T-helper 22 cell (primary cell): ENCODE measurements at places on chromosomes 16 and 17.

GRCh38 chr17:57305908-57306504, 49.7 kb downstream of the MSI2 start:
- no peak for DNase-seq

DNA sequence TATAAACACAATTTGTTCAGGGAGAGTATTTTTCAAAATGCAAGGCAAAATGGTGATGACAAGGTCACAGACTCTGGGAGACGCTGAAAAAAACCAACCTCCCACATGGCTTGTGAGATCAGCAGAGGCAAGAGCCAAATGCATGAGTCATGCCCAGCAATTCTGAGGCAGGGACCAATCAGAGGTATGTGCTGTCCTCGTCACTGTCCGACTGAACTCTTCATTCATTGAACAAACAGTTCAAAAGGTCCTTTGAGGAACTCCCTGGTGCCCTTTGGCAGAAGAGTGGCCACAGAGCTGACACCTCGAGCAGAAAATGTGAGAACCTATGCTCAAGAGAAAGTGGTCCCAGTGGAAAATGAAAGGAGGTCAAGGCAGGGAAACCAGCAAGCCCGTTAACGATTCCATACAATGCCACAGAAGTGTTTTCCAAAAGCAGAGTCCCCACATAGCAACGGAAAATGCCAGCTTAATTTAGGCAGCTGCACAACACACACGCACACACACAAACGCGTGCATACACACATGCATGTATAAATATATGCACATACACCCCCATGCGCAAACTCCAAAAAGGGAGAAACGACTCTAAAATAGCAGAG, 50.9 kb downstream of the CDH11 start:
- DNase-seq = no peak

DNA sequence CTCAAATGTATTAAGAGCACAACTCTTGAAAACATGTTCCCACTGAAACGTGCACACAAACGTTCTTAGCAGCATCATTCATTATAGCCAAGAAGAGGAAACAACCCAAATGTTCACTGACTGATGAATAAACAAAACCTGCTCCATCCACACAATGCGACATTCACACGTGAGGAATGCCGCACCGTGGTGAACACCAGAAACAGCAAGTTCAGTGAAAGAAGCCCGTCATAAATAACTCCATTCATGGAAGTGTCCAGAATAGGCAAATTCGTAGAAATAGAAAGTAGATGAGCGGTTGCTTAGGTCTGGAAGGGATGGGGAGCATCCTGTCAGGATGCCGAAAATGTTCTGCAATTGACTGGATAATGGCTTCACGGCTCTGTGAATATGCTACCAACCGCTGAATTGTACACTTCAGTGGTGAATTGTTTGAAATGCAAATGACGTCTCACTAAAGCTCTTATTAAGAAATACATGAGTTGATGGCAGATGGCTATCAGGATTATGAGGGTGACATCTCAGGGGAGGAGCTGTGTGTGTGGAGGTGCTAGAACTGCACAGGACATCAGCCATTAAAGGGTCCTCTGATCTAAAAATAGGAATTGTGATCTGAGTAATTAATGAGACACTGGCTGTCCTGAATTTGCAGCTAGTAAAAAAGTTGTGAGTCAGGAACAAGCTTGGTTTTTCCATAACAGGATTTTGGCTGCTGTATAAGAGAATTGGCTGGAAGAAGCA, 771.0 kb downstream of the KCNJ18 start:
- DNase-seq = no peak

- DNase-seq = no peak
Observed at GRCh38 chr17:79991924-79992648, 43.6 kb downstream of the TBC1D16 start.

DNA sequence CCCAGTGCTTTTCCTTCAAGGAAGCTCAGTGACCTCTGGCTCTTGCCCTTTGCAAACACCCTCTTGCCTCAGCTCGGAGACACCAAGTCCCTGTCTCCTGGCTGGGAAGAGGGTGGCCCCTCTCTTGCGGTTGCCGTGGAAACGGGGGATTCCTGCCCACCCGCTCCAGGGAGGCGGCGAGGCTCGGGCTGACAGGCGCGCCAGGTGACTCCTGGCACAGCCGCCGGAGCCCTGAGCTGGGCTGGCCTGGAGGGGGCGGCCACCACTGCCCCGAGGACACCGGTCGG, 71.4 kb downstream of the ABR start:
- peak; percentile 28 for DNase-seq

DNA sequence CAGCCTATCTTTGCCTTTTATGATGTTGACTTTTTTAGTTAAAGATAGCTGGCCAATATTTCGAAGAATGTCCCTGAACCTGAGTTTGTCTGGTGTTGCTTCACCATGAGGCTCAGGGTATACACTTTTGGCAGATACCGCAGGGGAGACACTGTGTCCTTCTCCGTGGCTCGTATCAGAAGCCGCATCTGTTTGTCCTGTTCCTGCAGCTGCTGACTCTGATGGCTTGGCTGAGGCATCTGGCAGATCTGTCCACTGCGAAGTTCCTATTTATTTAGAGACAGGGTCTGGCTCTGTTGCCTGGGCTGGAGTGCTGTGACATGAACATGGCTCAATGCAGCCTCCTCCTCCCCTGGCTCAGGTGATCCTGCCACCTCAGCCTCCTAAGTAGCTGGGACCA, 93.5 kb downstream of the CRISPLD2 start:
- DNase-seq = no peak

DNA sequence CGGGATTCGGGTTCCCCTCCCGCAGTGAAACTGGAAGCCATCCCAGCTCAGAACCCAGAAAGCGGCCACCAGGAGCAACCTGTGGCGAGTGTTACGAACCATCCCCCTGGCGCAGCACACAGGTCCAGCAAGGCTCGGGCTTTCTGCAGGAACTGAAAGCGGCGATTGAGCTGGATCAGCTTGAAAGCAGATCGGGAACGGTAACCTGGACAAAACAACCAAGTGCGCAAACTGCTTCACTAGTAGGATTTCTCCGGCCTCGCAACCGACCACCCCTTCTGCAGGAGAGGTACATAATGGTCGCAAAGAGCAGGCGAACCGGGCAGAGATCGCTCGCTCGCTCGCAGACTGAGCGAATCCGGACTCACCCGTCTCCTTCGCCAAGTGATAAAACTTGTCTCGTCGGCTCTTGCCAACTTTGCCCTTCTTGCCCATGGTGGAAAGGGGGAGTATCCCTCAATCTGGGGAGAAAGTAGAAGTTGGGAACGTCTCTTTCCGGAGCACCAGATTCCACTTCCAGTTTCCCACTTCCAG, 696 bp upstream of the PSMC5 start:
- DNase-seq = no peak

- no peak for DNase-seq
Observed at GRCh38 chr17:7916808-7917207, 719 bp upstream of the RNF227 start.

- DNase-seq = no peak
Observed at GRCh38 chr16:2841606-2842339, 11.7 kb downstream of the ZG16B start.

DNA sequence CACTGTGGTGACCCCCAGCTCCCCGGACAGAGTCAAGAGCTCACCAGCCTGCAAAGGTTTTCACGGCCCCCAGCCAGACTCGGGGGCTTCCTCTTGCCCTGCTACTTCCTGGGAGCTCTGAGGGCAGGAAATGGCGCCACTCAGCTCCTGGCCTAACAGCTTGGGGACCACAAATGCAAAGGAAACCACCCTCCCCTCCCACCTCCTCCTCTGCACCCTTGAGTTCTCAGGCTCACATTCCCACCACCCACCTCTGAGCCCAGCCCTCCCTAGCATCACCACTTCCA, 375 bp upstream of the SPN start:
- peak; percentile 45 for DNase-seq

DNA sequence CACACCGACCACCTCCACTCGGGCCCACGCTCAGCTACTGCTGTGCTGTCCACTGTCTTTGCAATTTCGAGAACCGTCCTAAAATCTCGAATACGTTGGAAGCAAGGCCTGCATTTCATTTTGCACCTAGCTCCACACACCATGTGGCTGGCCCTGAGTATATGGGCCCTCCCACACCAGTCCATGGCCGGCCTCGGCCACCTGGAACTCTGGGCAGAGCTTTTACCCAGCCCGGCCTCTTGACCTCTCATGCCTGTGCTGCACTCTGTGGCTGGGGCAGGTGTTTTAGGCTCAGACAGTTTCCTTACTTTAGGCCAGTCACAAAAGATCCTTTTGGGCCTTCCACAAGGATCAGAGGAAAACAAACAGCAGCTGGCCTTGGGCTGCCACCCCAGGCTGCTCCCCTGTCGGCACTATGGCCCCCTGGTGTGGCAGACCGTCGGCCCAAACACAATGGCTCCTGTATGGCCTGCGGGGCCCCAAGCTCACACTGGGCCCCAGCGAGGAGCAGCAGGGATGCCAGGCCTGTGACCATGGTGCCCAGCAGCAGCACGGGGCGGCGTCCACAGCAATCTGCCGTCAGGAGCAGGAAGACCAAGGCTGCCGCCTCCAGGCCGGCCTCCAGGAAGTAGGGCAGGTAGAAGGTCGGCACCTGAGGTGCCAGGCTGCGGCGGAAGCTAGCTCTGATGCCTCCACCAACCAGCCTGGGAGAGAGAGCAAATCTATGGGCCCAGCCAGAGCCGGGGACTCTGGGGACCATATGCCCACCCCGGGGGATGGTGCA, 2.5 kb downstream of the SLC22A31 start:
- no peak for DNase-seq

GRCh38 chr17:27782791-27783206, 17.5 kb downstream of the NOS2 start:
- no peak for DNase-seq

GRCh38 chr16:11957591-11958395, 7.2 kb upstream of the TNFRSF17 start:
- no peak for DNase-seq

DNA sequence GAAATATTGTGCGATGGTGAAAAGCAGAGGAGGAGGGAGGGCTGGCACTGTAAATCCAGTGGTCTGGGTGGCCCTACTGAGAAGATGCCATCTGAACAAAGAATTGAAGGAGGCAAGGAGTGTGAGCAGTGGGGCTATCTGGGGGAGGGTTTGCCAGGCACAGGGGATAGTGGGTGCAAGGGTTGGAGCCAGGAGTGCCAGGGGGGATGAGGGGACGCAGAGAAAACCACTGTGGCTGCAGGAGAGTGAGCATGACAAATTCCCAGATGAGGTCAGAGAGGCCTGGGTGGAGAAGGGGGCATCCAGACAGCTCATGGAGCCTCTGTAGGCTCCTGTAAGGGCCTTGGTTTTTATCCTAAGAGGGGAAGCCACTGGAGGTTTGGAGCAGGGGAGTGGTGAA, 4.8 kb downstream of the XYLT2 start:
- no peak for DNase-seq

DNA sequence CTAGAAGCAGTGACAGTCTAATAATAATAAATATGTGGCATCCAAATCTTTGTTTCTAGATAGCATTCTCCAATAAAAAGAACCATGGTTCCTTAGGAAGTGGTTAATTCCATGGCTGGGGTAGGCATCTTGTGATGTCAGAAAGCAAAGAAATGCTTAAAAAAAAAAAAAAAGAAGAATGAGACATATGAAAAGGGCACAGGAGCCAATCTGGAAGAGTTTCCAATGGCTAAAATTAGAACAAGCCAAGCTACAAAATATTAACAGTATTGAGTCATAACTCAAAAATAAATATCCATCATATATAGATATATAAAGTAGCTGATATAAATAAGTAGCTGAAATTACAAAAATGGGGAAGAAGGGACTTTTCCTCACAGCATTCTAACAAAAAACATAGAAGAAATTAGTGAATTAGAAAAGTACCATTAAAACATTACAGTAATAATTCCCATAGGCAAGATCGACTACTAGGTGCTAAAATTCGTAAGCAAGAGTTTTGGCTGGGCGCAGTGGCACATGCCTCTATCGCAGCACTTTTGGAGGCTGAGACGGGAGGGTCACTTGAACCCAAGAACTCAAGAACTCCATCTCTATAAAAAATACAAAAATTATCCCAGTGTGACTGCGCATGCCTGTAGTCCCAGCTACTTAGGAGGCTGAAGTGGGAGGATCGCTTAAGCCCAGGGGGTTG, 111.3 kb downstream of the TRIM37 start:
- no peak for DNase-seq

DNA sequence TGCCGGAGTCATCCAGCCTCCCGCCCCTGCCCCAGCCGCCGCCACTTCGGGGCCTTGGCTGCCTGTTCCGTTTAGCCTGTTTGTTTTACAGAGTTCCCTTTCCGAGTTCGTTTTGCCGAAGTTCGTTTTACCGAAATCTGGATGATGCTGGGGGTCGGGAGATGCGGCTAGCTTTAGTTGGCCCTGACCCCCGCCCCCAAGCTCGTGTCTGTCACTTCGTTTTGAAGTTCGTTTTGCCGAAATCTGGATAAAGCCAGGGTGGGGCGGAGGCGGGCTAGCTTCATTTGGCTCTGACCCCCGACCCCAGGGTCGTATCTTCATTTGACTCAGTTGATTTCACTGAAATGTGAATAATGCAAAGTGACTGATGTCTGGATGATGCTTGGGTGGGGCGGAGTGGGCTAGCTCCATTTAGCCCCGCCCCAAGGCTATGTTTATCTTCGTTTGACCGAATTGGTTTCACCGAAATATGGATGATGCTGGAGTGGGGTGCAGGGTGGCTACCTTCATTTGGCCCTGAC, 591 bp downstream of the PSMD7 start:
- no peak for DNase-seq

DNA sequence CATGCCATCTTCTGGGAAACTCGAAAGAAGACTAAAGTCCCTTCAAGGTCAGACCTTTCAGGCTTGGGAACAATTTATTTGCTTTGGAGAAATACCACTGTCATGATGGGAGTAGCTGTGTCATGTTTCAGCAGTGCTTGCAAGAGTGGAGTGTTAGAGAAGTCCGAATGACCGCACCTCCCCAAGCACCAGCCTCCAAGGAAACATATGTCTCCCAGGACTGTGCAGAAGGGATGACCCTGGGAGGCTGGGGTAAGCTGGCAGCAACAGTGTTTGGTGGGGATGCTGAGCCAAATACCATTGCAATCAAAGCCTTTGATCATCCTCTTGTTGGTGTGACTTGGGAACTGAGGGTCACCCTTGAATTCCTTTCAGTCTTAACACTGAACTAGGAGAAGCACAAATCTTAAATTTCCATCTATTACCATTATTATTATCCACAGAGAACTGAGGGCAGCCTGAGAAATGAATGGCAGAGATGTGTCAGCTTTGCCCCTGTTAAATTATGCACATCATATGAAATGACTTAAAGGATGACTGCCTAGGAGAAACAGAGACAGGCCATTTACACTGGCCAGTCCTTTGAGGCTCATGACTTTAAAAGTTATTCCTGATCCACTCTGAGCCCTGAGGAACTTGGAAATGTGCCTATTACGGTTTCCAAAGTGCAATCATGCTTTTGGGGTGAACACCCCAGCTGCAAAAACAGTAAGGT, 244.9 kb downstream of the CA10 start:
- no peak for DNase-seq

GRCh38 chr17:57757735-57758134, 12.6 kb upstream of the CCDC182 start:
- DNase-seq = no peak

- DNase-seq = no peak
Observed at GRCh38 chr17:56761387-56761786, 72.3 kb downstream of the C17orf67 start.
